ENCODE measurements at places on chromosomes 1 and 21. TPM values are rescaled to one million over a fixed set of nuclear protein-coding genes. Genes with fewer than 3 reads are reported as not detected.

GRCh38 chr1:65527707-65528503, 107.4 kb downstream of the LEPR start:
- DNase-seq, result no peak
- H3K27ac ChIP-seq, result no peak overlapping the region
- H3K36me3 ChIP-seq, result no peaks in the 10 kb centered on the region
- no peak overlapping the region for H3K4me3 ChIP-seq
- H3K27me3 ChIP-seq, result no peaks in the 10 kb centered on the region

GRCh38 chr1:156752843-156753482, 1.5 kb upstream of the HDGF start:
- H3K27me3 ChIP-seq, result no peaks in the 10 kb centered on the region
- peaks cover 14% of the 10 kb centered on the region for H3K4me1 ChIP-seq
- DNase-seq, result no peak
- H3K27ac ChIP-seq, result no peak overlapping the region

GRCh38 chr1:5980314-5981008, 11.8 kb downstream of the NPHP4 start:
- no peaks in the 10 kb centered on the region for H3K4me1 ChIP-seq
- no peak overlapping the region for H3K4me3 ChIP-seq
- H3K27me3 ChIP-seq, result no peaks in the 10 kb centered on the region
- H3K27ac ChIP-seq, result no peak overlapping the region
- no peak for DNase-seq

GRCh38 chr21:19353256-19353655, 949.7 kb upstream of the TMPRSS15 start:
- no peaks in the 10 kb centered on the region for H3K36me3 ChIP-seq
- H3K27ac ChIP-seq, result no peak overlapping the region
- no peaks in the 10 kb centered on the region for H3K27me3 ChIP-seq
- DNase-seq, result no peak
- no peak overlapping the region for H3K4me3 ChIP-seq

DNA sequence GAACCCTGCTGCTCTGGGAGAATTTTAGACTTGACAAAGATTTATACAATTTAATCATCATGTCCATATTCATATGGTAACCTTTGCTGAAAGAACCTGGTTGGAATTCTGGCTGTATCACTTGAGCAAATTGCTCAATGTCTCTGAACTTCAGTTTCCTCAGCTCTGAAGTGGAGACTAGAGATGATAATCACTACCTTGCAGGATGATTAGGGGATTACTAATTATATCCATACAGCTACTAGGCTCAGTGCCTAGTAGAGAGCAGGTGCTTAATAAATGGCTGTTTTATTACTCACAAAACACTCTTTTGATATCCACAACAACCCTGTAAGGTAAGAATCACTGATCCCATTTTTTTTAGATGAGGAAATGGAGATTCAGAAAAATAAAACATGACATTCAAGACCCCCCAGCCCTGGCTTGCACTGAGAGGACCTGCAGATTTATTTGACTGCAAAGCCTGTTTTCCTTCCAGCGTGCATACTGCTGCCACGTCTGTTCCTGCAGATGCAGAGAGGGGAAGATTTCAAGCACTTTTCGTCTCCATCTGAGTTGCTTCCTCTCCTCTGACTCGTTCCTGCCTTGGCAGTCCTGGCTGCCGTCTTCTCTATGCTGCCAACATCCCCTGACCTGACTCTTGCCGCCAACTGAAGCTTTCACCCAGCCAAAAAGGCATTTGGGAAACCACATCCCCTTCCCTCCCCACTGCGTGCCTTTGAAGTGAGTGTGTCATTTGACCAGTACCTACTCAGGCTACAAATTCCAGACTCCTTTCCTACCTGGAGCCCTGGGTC, 203.0 kb downstream of the PLPP3 start:
- peak overlapping the region; percentile 83 for H3K27ac ChIP-seq
- peak; percentile 81 for DNase-seq
- peaks cover 51% of the 10 kb centered on the region for H3K4me1 ChIP-seq
- H3K36me3 ChIP-seq, result no peaks in the 10 kb centered on the region
- no peaks in the 10 kb centered on the region for H3K27me3 ChIP-seq
- H3K4me3 ChIP-seq, result peak overlapping the region; percentile 23

- H3K27me3 ChIP-seq, result no peaks in the 10 kb centered on the region
- H3K36me3 ChIP-seq, result no peaks in the 10 kb centered on the region
- no peak overlapping the region for H3K4me3 ChIP-seq
- no peak overlapping the region for H3K27ac ChIP-seq
- DNase-seq, result no peak
These were observed 518.8 kb downstream of the ADGRL2 start for GRCh38 chr1:82319546-82319945.

DNA sequence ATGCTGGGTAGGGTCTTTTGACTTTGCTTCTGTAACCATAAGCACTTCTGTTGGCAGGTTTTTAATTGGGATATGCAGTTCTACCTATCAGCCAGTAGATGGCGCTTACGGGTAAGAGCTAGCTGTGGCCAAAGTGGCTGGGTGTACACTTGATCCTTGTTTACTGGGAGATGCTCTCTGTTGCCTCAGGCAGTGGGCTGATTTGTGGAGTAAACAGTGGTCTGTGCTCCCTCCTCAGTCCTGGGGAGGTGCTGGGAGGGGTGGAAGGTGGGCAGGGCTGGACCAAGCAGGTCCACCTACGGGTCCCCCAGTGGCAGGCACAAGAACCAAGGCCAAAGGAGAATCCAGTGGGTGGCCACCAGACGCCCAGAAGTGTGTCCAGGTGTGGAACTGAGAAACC, 43.4 kb downstream of the RALGPS2 start:
- DNase-seq, result no peak
- peaks cover 14% of the 10 kb centered on the region for H3K36me3 ChIP-seq
- no peak overlapping the region for H3K4me3 ChIP-seq

DNA sequence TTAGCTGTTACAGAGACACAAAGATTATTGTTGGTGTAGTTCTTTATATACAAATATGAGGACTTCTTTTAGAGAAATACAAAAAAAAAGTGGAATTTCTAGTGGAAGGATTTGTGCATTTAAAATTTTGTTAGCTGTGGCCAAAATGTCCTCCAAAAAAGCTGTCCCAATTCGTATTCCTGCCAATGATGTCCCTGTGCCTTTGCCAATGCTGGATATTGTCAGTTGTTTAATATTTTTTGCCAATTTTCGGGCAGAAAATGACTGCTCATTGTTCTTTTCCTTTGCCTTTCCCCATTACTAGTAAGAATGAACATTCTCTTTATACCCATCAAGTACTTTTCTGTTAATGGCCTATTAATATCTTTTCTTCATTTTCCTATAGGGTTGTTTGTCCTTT, 110.0 kb upstream of the HOOK1 start:
- no peak overlapping the region for H3K4me3 ChIP-seq
- H3K36me3 ChIP-seq, result no peaks in the 10 kb centered on the region
- no peaks in the 10 kb centered on the region for H3K27me3 ChIP-seq
- no peak for DNase-seq

DNA sequence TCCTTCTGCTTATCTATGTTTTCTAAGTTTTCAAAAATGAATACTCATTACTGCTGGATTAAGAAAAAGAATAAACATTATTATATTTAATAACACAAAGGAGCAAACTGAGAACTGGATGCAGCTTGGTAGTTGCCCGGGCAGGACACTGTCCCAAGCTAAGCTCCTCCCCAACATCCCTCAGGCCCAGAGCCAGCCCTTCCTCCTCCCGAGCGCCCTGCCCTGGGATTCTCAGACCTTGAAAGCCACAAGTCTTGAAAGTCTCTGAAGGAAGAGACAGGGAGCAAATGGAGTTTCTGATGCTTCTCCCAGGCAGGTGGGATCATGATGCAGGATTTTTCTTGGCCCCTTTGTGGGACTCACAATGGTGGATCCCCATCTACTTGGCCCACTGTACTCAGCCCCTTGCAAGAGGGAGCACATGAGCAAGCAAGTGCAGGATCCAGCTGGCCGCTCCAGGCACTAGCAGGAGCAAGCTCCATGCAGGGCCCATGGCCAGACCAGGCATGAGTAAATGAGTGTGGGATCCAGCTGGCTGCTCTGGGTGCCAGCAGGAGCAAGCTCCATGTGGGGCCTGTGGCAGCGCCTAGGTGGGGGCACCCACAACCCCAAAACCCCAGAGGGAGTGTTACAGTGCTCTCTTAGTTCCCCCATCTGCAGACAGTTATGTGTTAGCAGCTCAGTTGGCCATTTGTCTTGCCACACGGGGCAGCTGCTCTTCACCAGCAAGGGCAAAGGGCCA, 32.1 kb upstream of the RAB4A start:
- H3K4me3 ChIP-seq, result no peak overlapping the region
- DNase-seq, result no peak
- no peak overlapping the region for H3K27ac ChIP-seq
- H3K36me3 ChIP-seq, result no peaks in the 10 kb centered on the region
- H3K27me3 ChIP-seq, result peaks cover 18% of the 10 kb centered on the region
- no peaks in the 10 kb centered on the region for H3K4me1 ChIP-seq

DNA sequence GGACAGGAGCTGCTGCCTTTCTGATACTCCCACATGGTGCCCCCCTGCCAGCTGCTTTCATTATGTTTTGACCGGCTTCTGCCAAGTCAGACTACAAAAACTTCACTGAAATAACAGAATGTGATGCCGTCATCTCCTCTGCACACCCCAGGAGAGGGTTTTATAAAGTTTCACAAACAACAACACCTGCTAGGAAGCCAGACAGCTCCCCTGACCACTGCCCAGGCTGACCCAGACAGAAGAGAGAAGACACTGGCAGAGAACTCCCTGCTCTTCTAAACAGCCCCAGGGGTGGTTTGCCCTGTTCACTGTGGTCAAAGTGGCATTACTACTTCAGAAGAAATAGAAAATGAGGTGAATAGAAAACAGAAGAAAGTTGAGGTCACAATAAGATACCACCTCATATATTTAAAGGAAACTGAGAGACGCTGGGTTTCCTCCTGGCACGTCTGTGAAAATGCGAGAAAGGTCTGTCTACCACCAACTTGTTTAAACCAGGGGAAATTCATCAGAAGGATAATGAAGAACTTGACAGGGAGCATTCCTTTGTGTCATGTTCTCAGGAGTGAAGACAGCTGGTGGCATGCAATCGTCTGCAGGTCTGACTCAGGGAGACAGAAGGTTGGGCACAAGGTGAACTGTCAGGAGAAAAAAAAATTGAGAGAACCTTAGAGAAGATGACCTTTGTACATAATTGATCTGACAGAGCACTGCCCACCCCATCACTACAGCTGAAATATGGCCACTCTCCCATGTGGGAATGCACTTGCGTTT, 119.0 kb upstream of the NFIA start:
- no peak overlapping the region for H3K27ac ChIP-seq
- H3K27me3 ChIP-seq, result no peaks in the 10 kb centered on the region
- H3K36me3 ChIP-seq, result no peaks in the 10 kb centered on the region
- no peak for DNase-seq
- no peak overlapping the region for H3K4me3 ChIP-seq

- no peaks in the 10 kb centered on the region for H3K36me3 ChIP-seq
- no peak overlapping the region for H3K4me3 ChIP-seq
These were observed 66.6 kb upstream of the RHOU start for GRCh38 chr1:228668553-228669241.

- no peak overlapping the region for H3K27ac ChIP-seq
- no peaks in the 10 kb centered on the region for H3K27me3 ChIP-seq
- H3K4me3 ChIP-seq, result no peak overlapping the region
- no peaks in the 10 kb centered on the region for H3K4me1 ChIP-seq
These were observed 287.1 kb downstream of the LTN1 start for GRCh38 chr21:28705616-28706015.

DNA sequence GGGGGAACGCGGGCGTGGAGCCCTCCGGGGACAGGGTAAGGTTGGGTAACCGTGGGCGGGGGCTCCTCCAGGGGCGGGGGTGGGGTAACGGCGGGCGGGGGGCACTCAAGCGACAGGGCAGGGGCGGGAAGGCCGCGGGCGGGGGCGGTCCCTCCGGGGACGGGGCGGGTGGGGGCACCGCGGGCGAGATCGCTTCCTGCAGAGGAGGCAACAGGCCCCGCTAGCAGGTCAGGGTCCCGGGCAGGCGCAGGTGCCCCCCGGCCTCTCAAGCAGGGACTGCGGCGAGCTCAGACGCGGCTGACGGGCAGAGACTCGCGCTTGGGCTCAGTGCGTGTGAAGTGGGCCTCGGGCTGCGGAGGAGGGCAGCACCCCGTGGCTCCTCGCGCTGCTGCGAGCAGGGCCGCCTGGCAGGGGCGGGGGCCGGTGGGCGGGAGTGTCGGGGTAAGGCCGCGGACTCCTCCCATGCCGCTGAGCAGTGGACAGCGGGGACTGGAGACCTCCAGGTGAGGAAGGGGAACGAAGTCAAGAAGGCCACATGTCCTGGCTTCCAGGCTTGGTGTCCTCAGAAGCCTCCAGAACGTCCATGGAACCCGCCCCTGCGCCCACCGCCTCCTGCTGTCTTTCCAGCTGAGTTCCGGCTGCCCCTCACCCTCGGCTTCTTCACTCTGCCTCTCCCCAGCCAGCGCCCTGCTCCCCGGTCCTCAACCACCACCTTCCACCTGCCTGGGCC, 627 bp upstream of the GNB1 start:
- peaks cover 36% of the 10 kb centered on the region for H3K4me1 ChIP-seq
- peak; percentile 48 for DNase-seq
- peak overlapping the region; percentile 65 for H3K4me3 ChIP-seq

GRCh38 chr1:39142401-39143060, 62.0 kb upstream of the MACF1 start:
- H3K4me3 ChIP-seq, result no peak overlapping the region
- peak; percentile 91 for DNase-seq
- no peaks in the 10 kb centered on the region for H3K27me3 ChIP-seq
- no peaks in the 10 kb centered on the region for H3K36me3 ChIP-seq

GRCh38 chr1:155880950-155881349, 21.6 kb downstream of the SYT11 start:
- no peak overlapping the region for H3K4me3 ChIP-seq
- DNase-seq, result no peak
- no peak overlapping the region for H3K27ac ChIP-seq
- no peaks in the 10 kb centered on the region for H3K27me3 ChIP-seq

- no peak overlapping the region for H3K4me3 ChIP-seq
- no peaks in the 10 kb centered on the region for H3K4me1 ChIP-seq
- H3K27me3 ChIP-seq, result no peaks in the 10 kb centered on the region
- no peak overlapping the region for H3K27ac ChIP-seq
These were observed 10.6 kb upstream of the S100A8 start for GRCh38 chr1:153401461-153401860.

GRCh38 chr21:36788120-36788638, 89.3 kb downstream of the SIM2 start:
- peak; percentile 54 for DNase-seq
- H3K4me3 ChIP-seq, result peak overlapping the region; percentile 55
- H3K36me3 ChIP-seq, result no peaks in the 10 kb centered on the region
- peaks cover 32% of the 10 kb centered on the region for H3K4me1 ChIP-seq
- H3K27ac ChIP-seq, result peak overlapping the region; percentile 68
- H3K27me3 ChIP-seq, result no peaks in the 10 kb centered on the region

DNA sequence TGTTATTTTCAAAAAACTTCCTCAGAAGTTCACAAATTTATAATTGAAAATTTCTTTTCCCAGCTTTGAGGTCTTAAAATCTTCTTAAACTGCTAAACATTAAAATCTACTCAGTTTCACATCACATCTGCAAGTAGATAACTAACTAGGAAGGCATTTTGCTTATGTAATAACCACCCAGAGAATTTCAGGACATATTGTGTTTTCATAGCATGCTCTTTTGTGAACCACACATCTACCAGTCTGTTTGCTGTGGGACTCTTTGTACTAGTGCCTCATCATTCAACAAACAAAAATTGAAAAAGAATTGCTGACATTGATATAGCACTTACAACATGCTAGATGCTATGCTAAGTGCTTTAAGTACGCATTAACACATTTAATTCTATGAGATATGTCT, 31.6 kb upstream of the C1orf146 start:
- H3K4me3 ChIP-seq, result no peak overlapping the region
- H3K27me3 ChIP-seq, result no peaks in the 10 kb centered on the region
- H3K4me1 ChIP-seq, result 0 out of 2 replicates have a peak, but pooled peaks cover 7% of the 10 kb centered on the region
- H3K36me3 ChIP-seq, result no peaks in the 10 kb centered on the region
- DNase-seq, result no peak

Gene XKR8
- 4.9 TPM for total RNA-seq

Gene PLA2G2C
- total RNA-seq, result 0.48 TPM

Gene SPRR1B
- total RNA-seq, result not detected

Gene LCE1F
- total RNA-seq, result not detected

All from PC-9 (cell line).